Central memory CD8-positive, alpha-beta T cell (primary cell): ENCODE measurements at places on chromosomes 11 and 22.

DNA sequence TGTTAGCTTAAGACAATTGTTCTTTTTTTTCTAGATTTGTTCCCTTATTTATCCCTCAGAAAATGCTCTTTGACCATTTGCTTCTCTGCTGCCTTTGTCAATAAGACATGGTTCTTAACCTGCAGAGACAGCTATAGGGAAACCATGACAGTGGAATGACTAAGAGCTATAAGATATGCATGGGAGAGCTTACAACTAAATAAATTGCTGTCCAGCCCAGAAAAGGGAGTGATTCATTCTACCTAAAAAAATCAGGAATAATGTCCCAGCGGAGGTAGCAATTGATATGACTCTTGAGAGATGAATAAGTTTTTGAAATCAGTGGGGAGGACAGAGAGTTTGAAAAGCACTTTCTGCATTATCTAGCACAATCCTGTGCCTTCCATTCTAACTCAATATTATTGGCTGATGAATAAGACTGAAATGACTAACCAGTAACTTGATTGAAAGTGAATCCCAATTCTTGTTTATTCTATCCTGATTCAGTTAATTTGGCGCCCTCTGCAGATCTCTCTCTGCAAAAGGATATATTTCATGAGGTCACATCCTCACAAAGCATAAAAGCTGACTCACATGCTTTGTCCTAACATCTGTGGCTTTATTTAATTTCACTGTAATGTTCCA, 680.5 kb upstream of the API5 start:
- H3K4me1 ChIP-seq: no peaks in the 10 kb centered on the region
- H3K36me3 ChIP-seq: no peaks in the 10 kb centered on the region
- H3K27me3 ChIP-seq: no peaks in the 10 kb centered on the region
- no peak overlapping the region for H3K27ac ChIP-seq
- DNase-seq: no peak
- no peak overlapping the region for H3K4me3 ChIP-seq

GRCh38 chr22:43707648-43708047, 104.5 kb downstream of the EFCAB6 start:
- no peak for DNase-seq
- no peaks in the 10 kb centered on the region for H3K36me3 ChIP-seq
- no peak overlapping the region for H3K27ac ChIP-seq

DNA sequence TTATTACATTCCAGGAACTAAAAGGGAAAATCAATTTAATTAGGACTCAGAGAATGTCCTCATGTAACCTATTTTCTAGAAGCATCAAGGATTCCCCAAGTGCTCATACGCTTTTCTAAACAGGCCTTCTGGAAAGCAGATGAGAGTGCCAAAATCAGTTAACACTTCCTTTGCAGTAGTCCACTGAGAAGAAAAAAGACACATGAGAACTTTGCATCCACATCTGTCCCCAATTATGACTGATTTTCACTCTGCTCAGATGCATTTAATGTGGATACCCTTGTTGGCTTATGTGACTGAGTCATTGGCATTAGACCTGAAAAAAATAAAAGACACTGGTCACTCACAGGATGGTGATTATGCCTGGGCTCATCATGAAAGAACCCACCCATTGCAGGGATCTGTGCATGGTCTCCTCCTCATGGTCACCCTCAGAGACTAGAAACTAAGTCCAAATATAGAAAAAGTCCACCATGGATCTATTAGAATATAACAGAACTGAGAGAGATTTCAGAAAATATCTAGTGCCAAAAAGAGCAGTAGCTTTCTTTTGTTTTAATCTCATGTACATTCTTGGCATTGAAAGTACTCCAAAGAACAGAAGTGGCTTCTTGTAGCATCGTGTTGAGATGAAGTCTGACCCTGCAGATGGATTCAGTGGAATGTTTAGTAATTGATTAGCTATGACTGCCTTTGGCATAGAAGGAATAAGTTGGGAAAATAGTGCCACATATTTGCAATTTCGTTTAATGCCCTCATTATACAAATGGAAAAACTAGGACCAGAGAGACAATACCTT, 48.8 kb upstream of the FIBIN start:
- peaks cover 1% of the 10 kb centered on the region for H3K36me3 ChIP-seq
- no peak overlapping the region for H3K27ac ChIP-seq
- no peaks in the 10 kb centered on the region for H3K27me3 ChIP-seq
- H3K4me1 ChIP-seq: no peaks in the 10 kb centered on the region

- DNase-seq: no peak
- no peak overlapping the region for H3K4me3 ChIP-seq
- H3K4me1 ChIP-seq: no peaks in the 10 kb centered on the region
- no peaks in the 10 kb centered on the region for H3K36me3 ChIP-seq
- no peaks in the 10 kb centered on the region for H3K27me3 ChIP-seq
Observed at GRCh38 chr11:21262992-21263391, 593.6 kb downstream of the NELL1 start.

- no peaks in the 10 kb centered on the region for H3K36me3 ChIP-seq
- H3K4me3 ChIP-seq: no peak overlapping the region
- no peak for DNase-seq
- no peaks in the 10 kb centered on the region for H3K4me1 ChIP-seq
Observed at GRCh38 chr22:49371325-49372110, 456.2 kb downstream of the BRD1 start.

DNA sequence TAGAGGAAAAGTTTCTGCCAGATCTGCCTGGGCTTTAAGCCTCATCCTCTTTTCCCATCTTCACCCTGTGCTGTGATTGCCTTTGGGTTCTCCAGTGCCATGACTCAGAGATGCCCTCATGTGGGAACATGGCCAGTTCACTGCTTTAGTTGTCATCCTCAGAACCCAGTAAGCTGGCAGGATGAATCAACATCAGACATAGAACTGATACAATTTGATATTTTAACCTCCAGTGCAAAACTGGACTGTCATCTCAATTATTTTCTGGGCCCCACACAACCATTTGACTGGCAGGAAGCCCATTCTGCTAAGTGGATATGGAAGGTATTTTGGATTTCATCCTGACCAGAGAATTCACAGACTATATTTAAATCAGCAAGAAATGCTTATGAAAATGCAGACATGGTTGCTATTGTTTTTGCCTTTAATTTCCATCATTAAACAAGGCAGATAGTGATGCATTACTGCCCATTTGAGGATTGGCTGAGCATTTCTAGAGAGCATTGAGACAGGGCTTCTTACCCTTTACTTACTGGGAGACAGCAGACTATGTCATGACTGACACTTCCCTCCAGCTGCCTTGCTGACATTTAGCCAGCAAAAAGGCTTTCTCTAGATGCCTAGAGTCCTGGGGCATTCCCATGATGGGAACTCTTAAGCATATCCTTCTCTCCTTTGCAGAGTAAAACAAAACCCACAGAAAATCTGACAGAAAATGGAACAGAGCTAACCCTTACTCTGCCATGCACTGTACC, 327.1 kb upstream of the MTNR1B start:
- no peak overlapping the region for H3K4me3 ChIP-seq
- H3K4me1 ChIP-seq: no peaks in the 10 kb centered on the region
- DNase-seq: no peak

DNA sequence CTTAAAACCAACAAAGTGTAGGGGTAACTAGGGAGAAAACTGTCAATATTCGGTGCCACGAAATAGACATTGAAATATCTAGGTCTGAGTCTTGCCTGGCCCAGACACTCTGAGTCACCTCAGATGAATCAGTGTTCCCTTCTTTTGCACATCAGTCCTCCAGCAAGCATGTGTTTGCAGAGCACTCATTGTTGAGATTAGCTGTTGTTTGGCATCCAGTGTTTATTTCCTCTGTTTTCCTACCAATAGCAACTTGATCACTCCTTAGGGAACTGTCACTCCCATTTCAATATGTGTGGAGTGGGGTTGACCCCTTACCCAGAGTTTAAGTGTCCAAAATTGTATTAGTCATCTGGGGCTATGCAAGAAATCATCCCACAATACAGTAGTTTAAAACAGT, 4.7 kb upstream of the ASCC2 start:
- no peaks in the 10 kb centered on the region for H3K27me3 ChIP-seq
- H3K36me3 ChIP-seq: peaks cover 4% of the 10 kb centered on the region
- no peak overlapping the region for H3K27ac ChIP-seq
- DNase-seq: no peak
- H3K4me3 ChIP-seq: no peak overlapping the region

- peak; percentile 33 for DNase-seq
- H3K4me3 ChIP-seq: peak overlapping the region; percentile 64
- no peak overlapping the region for H3K27ac ChIP-seq
- H3K4me1 ChIP-seq: peaks cover 20% of the 10 kb centered on the region
- no peaks in the 10 kb centered on the region for H3K27me3 ChIP-seq
Observed at GRCh38 chr11:61776561-61777075, 15.8 kb downstream of the TMEM258 start.

- H3K27ac ChIP-seq: no peak overlapping the region
- no peaks in the 10 kb centered on the region for H3K27me3 ChIP-seq
- no peak overlapping the region for H3K4me3 ChIP-seq
- no peaks in the 10 kb centered on the region for H3K4me1 ChIP-seq
Observed at GRCh38 chr11:57399221-57399620, 8.8 kb upstream of the PRG2 start.

GRCh38 chr22:36375071-36375980, 12.4 kb downstream of the MYH9 start:
- peak overlapping the region; percentile 89 for H3K27ac ChIP-seq
- DNase-seq: no peak
- peak overlapping the region; percentile 59 for H3K4me3 ChIP-seq
- peaks cover 42% of the 10 kb centered on the region for H3K36me3 ChIP-seq
- peaks cover 88% of the 10 kb centered on the region for H3K4me1 ChIP-seq

GRCh38 chr22:28146401-28147314, 227.6 kb upstream of the PITPNB start:
- no peaks in the 10 kb centered on the region for H3K4me1 ChIP-seq
- peaks cover 53% of the 10 kb centered on the region for H3K27me3 ChIP-seq
- H3K4me3 ChIP-seq: no peak overlapping the region
- no peaks in the 10 kb centered on the region for H3K36me3 ChIP-seq
- H3K27ac ChIP-seq: no peak overlapping the region

- peaks cover 71% of the 10 kb centered on the region for H3K27me3 ChIP-seq
- H3K36me3 ChIP-seq: peaks cover 4% of the 10 kb centered on the region
- peaks cover 23% of the 10 kb centered on the region for H3K4me1 ChIP-seq
Observed at GRCh38 chr11:119367661-119368120, 13.8 kb downstream of the USP2 start.

DNA sequence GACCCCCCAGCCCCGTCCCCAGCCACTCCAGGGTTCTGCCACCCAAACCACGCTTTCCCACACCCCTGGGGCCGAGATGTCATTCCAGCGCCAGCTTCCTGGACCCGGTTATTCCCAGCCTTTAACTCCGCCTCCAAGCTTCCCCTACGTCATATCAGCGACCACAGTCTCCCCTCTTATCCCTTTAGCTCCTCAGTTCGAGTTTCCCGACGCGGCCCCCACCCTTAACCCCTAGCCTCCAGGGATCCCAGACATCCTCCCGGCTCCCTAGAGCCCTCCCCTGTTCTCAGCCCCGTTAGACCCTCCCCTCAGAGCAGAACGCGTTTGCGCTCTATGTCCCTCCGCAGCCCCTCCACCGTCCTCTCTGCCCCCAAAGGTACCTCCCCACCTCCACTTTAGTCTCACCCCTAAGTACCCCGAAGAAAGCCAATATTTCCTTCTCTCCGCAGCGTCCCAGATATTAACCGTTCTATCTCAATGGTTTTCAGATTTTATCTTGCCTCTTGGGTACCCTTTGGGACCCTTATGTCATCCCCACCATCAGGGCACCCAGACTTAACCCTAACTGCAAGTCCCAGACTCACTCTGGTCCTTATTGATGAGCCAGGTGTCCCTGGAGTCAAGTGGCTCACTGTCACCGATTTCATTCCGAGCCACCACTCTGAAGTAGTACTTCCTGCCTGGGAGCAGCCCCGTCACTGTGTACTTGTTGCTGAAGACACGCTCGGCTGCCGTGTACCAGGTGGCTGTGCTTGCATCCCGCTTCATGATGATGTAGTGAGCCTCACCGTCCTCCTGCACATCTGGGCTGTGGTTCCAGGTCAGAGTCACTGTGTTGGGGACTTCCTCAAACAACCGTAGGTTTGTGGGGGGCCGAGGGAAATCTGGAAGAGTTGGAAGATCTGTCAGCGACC, 8.0 kb downstream of the TMEM86A start:
- peaks cover 6% of the 10 kb centered on the region for H3K36me3 ChIP-seq
- peaks cover 11% of the 10 kb centered on the region for H3K4me1 ChIP-seq
- peak overlapping the region; percentile 91 for H3K4me3 ChIP-seq
- peaks cover 11% of the 10 kb centered on the region for H3K27me3 ChIP-seq
- H3K27ac ChIP-seq: peak overlapping the region; percentile 96

DNA sequence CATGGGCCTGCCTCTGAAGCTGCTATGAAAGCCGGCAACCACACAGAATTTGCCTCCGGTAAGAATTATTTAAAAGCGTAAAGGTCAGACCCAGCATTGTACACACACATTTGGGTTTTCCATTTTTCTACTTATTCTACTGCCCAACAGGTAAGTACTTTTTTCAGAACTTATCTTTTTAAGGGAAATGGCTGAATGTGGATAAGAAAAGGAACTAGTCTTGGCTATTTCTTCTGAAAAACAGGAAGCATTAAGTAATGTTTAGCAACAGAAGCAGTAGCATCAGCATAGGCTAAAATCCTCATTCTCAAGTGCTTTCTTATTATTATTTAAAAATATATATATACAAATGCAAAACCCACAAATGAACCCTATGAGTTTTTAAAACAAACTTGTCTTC, 103.1 kb downstream of the MPPED2 start:
- no peak overlapping the region for H3K4me3 ChIP-seq
- H3K27me3 ChIP-seq: peaks cover 6% of the 10 kb centered on the region
- no peak for DNase-seq

- no peak for DNase-seq
- no peaks in the 10 kb centered on the region for H3K27me3 ChIP-seq
- H3K4me3 ChIP-seq: no peak overlapping the region
- H3K27ac ChIP-seq: no peak overlapping the region
- peaks cover 7% of the 10 kb centered on the region for H3K36me3 ChIP-seq
Observed at GRCh38 chr11:72789493-72790131, 4.2 kb downstream of the STARD10 start.

GRCh38 chr11:1161410-1162137, 3.8 kb downstream of the MUC5AC start:
- H3K36me3 ChIP-seq: no peaks in the 10 kb centered on the region
- no peak for DNase-seq
- H3K27me3 ChIP-seq: peaks cover 13% of the 10 kb centered on the region
- H3K4me3 ChIP-seq: no peak overlapping the region
- H3K27ac ChIP-seq: no peak overlapping the region
- no peaks in the 10 kb centered on the region for H3K4me1 ChIP-seq

- peak overlapping the region; percentile 66 for H3K4me3 ChIP-seq
- H3K27ac ChIP-seq: no peak overlapping the region
- no peak for DNase-seq
- H3K4me1 ChIP-seq: peaks cover under 1% of the 10 kb centered on the region
Observed at GRCh38 chr22:50268655-50269113, 1.5 kb downstream of the MAPK11 start.

GRCh38 chr11:94853836-94854235, 85.7 kb downstream of the AMOTL1 start:
- no peaks in the 10 kb centered on the region for H3K36me3 ChIP-seq
- no peak overlapping the region for H3K4me3 ChIP-seq
- no peaks in the 10 kb centered on the region for H3K4me1 ChIP-seq
- H3K27me3 ChIP-seq: peaks cover 40% of the 10 kb centered on the region
- H3K27ac ChIP-seq: no peak overlapping the region
- DNase-seq: no peak

GRCh38 chr22:22487869-22488597, 20.5 kb downstream of the ZNF280B start:
- no peaks in the 10 kb centered on the region for H3K27me3 ChIP-seq
- H3K36me3 ChIP-seq: peaks cover 16% of the 10 kb centered on the region
- H3K4me3 ChIP-seq: no peak overlapping the region
- no peak for DNase-seq
- H3K4me1 ChIP-seq: no peaks in the 10 kb centered on the region
- no peak overlapping the region for H3K27ac ChIP-seq

GRCh38 chr11:23727794-23728193, 769.1 kb upstream of the LUZP2 start:
- no peak for DNase-seq
- no peaks in the 10 kb centered on the region for H3K4me1 ChIP-seq
- H3K36me3 ChIP-seq: no peaks in the 10 kb centered on the region
